ENCODE measurements at places on chromosomes 13 and 19.

DNA sequence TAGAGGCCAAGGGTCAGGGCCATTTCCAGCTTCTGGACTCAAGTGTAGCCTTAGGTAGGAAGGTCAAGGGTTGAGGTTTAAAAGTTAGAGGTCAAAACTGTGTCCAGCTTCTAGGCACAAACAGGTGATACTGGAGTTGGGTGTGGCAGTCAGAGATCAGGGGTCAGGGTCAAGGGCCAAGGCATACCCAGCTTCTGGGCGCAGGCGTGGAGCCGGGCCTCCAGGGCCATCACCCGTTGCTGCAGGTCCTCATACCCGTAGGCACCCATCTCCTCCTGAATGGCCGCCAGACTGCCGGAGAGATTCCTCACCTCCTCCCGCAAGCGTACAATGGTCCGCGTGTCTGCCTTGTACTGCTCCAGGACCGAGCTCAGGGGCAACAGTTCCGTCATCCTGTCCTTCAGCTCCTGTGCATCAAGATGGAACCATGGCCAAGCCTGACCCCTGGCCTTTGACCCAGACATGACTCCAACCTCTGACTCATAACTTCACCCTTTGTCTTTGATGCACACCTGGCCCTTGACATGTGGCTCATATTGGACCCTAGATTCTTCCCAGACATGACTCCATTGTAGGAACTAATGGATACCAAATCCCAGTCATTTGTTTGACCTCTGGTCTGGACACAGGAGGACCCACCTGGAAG, 22.1 kb downstream of the PIN1 start:
- no peak for DNase-seq

DNA sequence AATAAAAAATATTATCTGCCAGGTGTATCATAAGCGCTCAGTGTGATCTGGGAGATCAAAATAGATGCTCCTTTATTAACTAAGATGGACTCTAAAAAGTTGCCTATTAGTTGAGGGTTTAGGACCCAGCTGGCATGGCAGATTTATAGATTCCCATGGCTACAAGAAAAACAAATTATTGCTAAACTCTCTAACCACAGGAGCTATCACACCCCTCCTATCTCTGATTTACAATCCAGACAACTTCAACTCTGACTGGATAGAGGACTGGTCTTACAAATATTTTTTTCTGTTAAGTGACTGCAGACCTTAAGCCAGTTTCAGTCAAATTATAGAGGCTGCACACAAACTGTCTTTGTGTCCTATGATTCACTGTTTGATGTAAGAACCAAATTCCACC, 45.4 kb upstream of the MYCBP2 start:
- DNase-seq, result no peak

DNA sequence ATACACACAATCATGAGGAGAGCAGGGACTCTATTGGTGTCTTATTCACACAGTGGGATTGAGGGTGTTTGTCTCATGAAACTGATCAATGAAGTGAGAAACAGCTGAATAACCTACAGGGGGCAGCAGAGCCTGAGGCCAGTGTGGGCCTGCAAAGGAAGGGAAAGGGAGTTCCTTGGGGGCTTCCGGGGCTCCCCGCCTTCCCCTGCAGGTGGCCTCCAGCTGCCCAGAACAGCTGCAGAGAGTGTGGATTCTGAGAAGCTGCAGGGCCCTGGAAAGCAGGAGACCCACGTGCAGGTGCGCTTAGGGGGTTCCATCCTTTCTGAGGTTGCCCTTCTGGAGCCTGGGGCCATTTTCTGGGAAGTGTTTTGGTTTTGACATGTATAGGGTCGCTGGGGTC, 20.1 kb downstream of the ZNF763 start:
- peak; percentile 83 for DNase-seq

- DNase-seq, result no peak
Measured at GRCh38 chr13:75319254-75319653, 162.7 kb downstream of the TBC1D4 start.

DNA sequence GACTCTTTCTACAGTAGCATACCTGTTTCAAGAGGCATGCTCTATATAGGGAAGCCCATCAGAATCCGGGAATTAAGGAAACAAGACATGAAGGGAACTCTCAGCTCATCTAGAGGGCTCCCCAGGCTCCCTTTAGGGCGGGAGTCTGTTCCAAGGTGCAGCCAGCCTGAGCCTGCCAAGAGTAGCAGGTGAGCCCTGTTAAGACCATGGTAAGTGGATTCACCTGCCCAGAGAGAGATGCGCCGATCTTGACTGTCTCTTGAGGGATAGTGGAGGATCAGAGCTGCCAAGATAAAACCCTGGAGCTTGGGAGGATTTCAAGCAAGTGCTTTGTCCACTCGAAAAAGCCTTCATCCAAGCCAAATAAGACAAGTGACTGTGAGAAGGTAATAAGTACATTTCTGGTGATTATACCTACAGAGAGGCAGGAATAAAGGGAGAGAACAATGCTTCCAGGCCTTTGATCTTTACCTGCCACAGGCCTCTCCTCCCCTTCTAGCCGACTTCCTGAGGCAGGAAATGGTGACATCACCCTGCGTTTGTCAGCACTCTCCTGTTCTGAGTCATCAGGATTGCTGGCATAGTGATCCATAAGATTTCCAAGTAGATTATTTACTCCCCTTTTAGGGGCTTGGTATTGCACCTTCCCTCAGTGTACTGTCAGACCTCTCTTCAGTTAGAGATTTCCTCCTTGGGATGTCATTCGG, 31.5 kb downstream of the KLF5 start:
- DNase-seq, result peak; percentile 87

DNA sequence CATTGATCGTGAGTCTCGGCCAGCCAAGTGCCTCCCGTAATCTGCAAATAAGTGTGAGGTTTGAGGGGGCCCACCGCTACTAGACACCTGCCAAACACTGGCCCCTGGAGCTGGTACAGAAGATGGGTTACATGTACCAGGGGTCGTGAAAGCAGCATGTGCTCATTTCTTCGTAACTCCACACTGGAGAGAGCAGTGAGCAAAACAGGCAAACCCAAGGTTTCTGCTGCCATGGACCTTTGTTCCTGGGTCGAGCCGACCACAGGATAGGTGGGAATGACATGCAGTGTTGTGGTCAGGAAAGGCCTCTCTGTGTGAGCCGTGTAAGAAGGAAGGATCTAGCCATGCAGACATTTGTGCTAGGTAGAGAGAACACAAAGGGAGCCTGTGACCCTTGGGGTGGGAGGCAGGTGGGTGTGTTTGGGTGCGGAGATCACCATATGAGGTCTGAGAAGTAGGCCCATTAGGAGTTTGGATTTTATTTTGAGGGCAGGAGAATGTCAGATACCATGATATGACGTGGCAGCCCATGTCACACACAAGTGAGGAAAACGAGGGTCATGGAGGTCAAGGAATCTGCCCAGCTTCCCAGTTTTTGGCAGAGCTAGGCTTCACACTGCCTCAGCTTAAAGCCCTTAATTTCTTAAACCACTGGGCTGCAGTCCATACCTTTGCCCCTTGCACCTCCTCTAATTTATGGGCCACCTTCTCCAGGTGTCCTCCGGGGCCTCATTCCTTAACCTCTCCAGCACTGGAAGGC, 919 bp downstream of the GTF3A start:
- DNase-seq, result peak; percentile 30

DNA sequence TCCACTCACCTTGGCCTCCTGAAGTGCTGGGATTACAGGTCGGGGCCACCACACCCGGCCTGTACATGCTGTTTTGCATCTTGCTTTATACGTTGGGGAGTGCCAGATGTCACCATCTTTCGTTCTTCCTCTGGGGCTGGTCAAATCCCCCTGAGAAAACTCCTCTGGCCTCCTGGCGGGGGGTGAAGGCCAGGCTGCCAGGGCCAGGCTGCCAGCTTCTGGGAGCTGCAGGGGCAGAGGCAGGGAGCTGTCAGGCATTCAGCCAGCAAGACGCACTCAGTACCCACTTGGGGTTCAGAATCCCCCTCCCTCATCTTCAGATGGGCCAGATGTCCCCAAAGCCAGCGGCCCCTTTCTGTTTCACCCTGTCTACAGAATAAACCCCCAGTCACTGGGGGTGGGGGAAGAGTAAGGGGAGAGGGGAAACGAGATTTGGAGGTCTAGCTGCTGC, 16.1 kb downstream of the ZSWIM9 start:
- DNase-seq, result no peak

GRCh38 chr13:20217168-20217567, 15.0 kb downstream of the GJB6 start:
- no peak for DNase-seq

GRCh38 chr19:53553865-53554791, 16.2 kb downstream of the ZNF331 start:
- DNase-seq, result peak; percentile 82

DNA sequence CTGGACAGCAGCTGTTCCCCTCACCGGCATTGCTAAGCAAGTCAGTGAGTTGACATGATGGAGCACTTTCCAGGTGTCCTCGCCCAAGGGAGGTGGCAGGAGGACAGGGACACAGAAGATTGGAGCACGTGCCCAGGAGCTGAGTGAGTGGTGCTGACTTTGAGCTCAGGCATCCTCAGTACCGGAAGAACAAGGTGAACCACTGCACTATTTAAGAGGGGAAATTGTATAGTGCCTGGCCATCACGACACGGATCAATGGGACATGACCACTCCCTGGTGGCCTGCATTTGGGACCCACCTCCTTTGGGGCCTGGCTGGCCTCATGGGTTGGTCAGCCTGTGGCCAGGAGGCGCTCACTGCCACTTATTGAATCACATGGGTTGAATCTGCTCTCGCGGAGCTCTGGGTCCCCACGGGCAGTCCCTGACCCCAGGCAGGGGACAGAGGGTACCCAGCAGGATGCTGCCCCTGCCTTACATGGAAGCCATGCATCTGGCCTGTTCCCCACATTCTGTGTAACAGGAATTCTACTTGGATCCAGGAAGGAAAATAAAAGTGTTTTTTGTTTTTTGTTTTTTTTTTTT, 206.9 kb upstream of the ZNF536 start:
- DNase-seq, result no peak

DNA sequence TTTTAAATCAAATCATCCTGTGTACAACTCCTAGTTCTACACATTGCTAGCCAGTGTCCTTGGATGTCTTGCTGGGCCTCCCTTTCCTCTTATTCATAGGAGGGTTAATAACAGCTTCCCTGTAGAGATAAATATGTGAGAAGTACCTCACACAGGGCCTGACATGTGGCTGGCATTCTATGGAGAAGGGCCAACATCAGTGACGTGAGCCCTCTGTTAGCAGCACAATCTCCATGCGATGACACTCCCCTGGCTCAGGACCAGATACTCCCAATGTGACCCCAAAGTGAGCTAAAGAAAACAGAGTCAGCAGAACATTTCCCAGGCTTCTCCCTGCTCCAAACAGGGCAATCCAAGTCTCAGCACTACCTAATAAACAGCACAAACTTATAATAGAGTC, 818.4 kb downstream of the DIAPH3 start:
- DNase-seq, result peak; percentile 22

- DNase-seq, result no peak
Measured at GRCh38 chr19:39193803-39194202, 3.0 kb upstream of the NCCRP1 start.

GRCh38 chr19:50190439-50190891, 13.0 kb upstream of the MYH14 start:
- DNase-seq, result no peak

DNA sequence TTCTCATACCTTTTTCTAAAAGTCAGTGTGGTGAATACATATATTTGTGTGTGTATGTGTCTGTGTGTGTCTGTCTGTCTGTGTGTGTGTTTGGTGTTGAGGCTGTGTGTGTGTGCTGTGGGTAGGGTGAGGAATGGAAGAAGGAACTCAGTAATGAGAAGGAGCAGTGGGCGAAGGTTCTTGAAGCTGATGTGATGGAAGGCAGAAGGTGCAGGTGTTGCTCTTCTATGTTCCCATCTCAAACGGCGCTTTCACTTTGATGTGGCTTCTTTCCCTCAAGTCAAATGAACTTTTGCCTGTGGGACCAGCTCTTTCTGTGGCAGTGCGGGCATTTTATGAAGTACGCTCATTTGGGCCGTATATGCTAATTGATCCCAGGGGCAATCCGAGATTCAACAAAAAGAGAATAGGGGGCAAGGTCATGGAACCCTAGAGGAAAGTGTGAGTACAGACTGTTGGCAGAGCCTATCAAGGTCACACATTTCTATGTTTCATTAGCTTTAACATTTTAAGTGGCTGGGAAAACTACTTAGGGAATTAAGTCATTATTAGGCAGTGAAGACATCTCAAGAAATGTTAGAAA, 15.2 kb downstream of the BIVM start:
- DNase-seq, result no peak

DNA sequence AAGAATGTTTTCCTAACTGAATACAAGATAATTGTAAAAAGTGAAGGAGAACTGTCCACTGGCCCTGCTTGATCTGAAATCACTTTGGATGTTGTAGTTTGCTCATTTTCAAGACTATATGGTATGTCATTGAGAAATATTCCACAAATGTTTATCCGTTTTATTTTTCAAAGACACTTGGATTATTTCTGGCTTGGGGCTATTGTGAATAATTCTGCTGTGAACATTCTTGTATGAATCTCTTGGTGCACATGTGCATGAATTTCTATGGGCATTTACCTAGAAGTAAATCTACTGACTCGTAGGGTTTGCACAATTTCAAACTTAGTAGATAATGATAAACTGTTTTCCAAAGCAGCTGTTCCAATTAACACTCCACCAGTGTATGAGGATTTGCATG, 8.6 kb downstream of the RXFP2 start:
- DNase-seq, result no peak

GRCh38 chr13:95535243-95535642, 17.3 kb upstream of the CLDN10 start:
- DNase-seq, result peak; percentile 41

- no peak for DNase-seq
Measured at GRCh38 chr13:40966298-40966697, 52.8 kb downstream of the ELF1 start.

GRCh38 chr19:39679791-39680168, 24.1 kb downstream of the LGALS16 start:
- DNase-seq, result no peak

DNA sequence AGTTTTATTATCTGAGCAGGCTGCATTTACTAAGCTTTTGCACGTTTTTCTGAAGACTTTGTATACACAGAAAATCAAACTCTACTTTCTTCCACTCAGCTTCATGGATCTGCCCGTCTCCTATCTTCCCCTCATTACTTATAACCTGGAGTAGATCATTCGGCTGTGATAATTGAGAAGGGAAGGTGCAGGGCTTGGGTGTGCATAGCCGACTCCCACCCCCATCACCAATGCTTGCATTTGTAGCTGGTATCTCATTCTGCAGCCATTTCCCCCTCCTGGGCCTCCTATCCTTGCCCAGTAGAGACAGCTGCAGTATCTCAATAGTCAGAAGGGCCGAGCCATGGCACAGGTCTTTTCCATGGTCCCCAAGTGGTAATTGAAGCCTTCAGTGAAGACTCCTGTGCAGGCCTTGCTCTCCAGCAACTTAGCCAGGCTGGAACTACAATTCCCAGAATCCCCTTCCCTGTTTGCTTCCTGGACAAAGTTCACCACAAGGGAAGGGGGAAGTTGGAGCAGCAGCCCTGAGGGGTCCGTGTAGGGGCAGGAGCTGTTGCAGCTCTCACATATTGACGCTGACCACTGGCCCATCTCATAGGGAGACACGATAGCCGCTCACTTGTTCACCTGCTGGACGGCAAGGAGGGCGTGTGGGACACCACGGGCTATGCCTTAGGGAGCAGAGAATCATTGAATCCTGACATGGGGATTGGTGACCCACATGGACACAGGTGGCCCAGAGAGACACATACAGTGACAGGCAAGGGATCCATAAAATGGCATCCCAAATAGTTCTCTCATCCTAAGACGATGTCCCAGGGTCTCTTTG, 2.1 kb upstream of the SIGLEC8 start:
- DNase-seq, result no peak

All from NCI-H146 (cell line).